NCI-H748 treated with DMSO at 0.1 percent for 48 hours (cell line): ENCODE measurements at places on chromosomes 6 and 20.

DNA sequence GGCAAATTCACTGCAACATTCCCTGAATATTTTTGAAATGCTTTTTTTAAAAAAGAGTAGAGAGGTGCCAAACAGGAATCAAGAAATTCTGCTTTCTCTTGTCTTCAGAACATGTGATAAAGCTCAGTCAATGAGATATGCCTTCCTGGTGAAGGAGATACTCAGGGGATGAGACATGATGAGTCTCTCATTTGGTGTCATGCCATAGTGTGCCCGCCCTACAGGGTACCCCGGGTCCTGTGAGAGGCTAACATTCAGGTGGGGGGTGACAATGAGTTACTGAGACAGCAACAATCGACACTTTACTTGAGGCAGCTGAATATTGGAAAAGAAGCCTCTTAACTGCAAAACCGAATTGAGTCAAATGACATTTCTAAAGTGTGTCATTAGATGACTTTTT is 6.7 kb downstream of the CCR6 start:
- no peak for DNase-seq

DNA sequence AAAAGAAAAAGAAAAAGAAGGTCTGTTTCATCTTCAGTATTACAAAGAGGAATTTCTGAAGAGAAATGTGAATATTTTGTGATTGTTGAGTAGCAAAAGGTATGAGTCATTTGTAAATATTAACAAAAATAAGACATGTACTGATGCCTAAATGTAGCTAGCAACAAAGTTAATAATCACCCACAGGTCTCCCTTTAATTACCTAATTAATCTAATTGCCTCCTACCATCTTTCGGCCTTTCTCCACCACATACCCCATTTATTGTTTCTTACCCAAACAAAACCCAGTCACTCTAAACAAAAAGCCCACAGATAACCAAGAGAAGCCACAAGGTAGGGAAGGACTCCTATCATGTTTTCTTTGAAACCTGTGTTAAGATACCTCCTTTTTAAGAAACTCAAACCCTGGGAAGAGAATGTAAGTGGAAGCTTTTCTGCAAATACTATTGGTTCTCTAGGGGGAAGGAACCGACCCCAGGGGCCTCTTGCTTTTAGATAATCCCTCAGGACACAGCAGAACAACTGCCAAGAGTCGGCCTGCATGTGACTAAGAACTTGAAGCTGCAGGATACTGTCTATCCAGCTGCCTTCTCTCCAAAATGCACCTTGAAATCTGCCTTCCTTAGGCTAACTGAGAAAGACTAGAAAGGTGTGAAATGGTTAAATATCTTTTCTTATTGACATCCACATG is 16.1 kb upstream of the STK38 start:
- DNase-seq: no peak

DNA sequence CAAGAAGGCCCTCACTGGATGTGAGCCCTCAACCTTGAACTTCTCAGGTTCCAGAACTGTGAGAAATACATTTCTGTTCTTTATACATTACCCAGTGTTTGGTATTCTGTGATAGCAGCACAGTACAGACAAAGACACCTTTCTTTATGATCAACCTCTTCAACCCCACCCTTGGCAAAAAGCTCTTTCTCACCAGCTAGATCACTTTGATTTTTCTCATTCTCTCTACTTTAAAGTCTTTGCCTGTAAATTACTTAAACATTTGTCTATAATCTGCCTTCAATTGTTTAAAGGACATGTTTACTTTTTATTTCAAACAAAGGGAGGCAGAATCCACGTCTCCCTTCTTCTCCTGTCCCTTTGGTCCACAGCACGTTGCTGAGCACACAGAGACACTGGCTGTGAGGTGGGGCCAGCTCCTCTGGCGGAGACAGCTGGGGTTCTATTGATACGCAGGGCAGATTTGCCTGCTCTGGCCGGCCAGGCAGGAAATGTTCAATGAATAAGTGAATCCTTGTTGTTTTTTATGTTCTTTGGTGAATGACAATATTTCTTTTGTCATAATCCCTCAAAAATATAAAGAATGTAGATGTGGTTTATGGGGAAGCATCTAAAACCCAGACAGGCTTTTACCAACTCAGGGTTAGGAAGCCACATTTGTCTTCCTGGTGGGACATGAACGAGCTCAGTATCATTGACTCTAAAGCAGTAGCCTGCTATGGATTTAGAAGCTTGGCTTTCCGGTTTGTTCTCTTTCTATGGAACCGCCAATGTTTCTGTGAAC is 52.9 kb downstream of the NEDD9 start:
- DNase-seq: peak; percentile 14

GRCh38 chr6:166228839-166229528 is 61.3 kb upstream of the TBXT start:
- DNase-seq: no peak

DNA sequence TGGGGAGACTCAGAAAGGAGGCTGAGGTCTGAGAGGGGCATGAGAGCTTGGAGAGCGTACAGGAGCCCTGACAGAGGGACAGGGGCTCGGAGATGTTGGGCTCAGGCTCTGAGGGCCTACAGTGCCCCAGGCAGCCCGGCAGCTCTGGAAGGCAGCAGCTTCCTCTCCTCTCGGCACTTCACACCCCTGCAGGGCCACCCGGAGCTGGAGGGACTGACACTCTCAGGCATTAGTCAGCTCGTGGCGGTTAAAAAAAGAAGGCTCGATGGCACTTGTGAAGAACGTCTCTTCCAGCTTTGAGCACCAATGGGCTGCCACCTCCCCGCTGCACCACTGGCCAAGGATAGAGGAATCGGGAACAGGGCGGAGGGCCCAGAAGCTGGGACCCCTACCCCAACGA is 62.6 kb upstream of the SIRPA start:
- no peak for DNase-seq

GRCh38 chr20:6611911-6612605 is 155.4 kb upstream of the BMP2 start:
- no peak for DNase-seq

DNA sequence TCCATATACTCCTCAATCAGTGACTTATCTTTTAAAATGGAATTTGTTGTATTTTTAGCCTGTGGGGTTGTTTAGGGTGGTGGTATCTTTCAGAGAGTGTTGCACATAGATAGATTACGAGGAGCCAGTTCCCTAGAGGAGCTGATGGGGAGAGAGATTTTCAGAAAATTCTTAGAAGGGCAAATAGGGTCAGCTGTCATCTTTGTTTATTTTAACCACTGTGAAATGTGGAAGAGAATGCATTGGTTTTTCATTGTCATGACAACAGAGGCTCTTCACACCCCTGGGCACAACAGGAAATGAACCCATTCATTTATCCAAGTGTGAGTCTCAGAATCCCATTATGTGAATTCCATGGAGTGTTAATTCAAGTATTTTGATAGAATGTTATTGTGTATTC is 188.4 kb downstream of the JARID2 start:
- peak; percentile 21 for DNase-seq

GRCh38 chr6:168125429-168126001 is 46.5 kb upstream of the FRMD1 start:
- no peak for DNase-seq

GRCh38 chr6:14092838-14093789 is 24.5 kb upstream of the CD83 start:
- DNase-seq: no peak
